ENCODE measurements at places on chromosomes 13 and 19.

- DNase-seq = no peak
Observed at GRCh38 chr19:4507150-4507452, 11.2 kb downstream of the PLIN4 start.

DNA sequence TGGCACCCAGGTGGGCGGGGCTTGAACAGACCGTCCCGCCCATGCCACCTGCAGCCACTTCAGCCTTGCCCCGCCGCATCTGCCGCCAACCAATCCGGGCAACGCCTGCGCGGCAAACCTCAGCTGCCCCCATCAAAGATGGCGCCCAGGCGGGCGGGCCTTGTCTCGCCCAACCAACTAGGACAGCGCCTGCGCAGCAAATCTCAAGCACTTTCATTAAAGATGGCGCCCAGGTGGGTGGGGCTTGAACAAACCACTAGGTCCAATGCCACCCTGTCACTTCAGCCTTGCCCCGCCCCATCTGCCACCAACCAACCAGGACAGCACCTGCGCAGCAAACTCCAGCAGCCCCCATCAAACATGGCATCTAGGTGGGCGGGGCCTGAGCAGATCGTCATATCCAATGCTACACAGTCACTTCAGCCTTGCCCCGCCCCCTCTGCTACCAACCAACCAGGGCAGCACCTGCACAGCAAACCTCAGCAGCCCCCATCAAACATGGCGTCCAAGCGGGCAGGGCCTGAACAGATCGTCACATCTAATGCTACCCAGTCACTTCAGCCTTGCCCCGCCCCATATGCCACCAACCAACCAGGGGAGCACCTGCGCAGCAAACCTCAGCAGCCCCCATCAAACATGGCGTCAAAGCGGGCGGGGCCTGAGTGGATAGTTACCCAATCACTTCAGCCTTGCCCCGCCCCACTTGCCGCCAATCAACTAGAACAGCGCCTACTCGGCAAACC lies 1.4 kb downstream of the PEG3 start:
- no peak for DNase-seq

DNA sequence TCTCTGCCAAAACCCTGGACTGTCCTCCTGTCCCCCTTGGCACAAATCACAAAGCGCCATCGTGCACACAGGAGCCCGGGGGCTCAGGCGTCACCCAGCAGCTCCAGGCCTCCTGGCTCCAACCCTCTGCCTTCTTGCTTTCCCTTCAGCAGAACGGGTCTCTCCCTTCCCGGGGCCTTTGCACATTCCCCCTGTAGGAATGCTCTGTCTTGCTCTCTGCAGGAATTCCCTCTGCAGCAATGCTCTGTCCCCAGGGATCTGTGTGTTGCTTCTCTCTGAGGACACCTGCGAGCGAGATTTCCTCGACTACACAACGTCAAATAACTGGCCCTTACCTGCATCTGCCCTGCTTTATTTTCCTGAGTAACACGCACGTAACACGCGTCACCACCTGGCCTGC lies 13.3 kb upstream of the RASA3 start:
- DNase-seq = no peak

DNA sequence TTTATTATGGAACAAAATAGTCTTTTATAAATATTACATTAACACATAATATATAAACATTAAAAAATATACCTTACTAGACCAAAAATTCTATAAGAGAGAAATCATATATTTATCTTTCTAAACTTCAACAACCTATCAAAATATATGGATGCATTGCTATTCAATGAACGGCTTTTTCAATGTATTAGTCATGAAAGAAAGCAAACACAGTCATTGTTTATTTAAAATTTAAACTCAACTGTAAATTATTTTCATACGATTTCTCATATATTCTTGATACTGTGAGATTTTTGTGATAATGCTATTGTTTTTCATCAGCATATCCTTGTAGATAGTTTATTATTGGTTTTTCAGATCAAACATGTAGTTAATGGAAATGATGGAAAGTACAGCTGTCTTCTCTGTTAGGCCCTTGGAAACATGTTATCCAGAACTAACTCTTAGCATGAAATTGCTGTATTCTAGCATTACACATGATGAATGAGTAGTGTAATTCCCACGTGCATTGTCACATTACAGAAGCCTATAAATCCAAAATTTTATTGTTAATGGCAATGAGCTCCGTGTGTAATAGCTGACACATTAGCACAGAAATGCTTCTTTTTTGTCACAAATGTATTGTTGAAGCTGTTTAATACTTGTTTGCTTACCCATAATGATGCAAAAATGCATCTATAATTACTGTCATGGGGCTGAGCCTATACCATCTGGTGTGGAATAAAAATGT lies 1639.9 kb downstream of the SLITRK5 start:
- DNase-seq = no peak

DNA sequence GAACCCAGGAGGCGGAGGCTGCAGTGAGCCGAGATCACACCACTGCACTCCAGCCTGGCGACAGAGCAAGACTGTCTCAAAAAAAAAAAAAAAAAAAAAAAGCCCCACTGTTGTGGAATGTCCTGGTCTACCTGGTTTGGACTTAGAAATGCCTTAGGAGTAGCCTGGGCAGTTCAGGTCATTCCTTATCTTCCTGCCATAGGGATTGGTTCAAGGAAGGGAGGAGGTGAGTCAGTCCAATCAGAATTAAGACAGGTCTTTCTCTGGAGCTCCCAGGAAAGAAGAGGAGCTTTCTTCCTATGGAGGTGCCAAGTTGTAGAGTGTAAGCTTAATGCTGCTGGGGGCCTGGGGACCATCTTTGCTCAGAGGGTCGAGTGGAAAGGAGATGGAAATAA lies 44.8 kb downstream of the SIPA1L3 start:
- no peak for DNase-seq

DNA sequence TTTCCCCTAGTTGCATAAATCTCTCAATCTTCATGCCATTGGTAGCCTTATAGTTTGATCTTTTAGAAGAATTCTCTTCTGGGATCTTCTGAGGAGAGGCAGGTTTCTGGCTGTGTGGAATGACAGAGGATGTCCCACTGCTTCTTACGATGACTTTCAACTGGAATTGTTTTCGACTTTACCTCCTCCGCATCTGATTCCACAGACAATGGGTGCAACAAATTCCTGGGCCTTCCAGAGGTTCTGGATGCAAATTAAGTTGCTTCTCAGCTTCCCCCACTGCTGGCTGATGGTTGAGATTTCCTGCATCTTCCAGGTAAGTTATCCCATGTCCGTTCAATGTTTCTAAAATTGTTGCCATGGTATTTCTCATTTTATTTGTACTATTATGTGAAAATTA lies 142.3 kb upstream of the TSC22D1 start:
- DNase-seq = no peak

- DNase-seq = no peak
Observed at GRCh38 chr13:100976993-100977392, 302.4 kb upstream of the TMTC4 start.

DNA sequence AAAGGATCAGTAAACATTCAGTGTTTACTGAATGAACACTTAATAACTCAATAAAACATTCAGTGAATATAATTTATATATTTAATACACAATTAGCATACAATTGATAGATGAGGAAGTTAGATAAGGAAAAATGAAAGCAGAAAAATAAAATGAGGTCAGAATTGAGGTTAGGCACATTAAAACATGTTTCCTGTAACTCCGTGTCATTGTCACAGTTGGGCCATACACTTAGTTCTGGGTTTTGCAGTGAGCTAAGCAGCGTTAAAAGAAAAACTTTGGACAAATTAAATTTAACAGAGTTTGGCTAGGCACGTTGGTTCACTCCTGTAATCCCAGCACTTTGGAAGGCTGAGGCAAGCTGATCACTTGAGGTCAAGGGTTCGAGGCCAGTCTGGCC lies 71.4 kb downstream of the MIPEP start:
- DNase-seq = no peak

GRCh38 chr19:12801466-12802266 lies at the start of the genes PRDX2 and THSD8:
PRDX2 (minus strand) TSS chr19:12801800; CDS start chr19:12801261, 539 bp downstream.
THSD8 (plus strand) TSS chr19:12802069; CDS start chr19:12802072, 3 bp downstream.
- DNase-seq = peak; percentile 66

- no peak for DNase-seq
Observed at GRCh38 chr13:29362849-29363604, 232.5 kb downstream of the SLC7A1 start.

DNA sequence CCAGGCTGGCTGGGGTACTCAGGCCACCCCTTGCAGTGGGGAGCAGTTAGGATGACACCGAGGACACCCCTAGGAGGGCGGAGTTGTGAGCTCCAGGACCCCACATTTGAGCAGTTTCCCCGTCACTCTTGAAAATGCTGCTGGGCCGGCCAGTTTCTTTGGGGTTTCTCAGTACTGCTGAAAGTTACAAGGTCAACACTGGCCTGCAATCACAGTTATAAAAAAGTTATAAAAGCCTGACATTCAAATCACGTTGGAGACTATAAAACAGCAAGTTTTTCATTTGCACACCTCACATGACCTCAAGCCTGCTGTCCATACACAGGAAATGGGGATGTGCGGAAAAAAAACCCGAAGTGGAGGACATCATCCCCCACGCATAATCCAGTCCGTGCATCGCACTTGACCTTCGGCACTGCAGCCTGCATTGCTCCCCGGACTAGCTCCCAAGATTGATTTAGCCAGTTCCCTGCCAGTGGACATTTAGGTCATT lies 27.0 kb downstream of the DNM2 start:
- DNase-seq = no peak

GRCh38 chr13:87878706-87879105 lies 207.5 kb downstream of the SLITRK5 start:
- DNase-seq = no peak

GRCh38 chr13:38908574-38908973 lies 82.1 kb downstream of the STOML3 start:
- DNase-seq = no peak

- no peak for DNase-seq
Observed at GRCh38 chr13:70023516-70023915, 84.1 kb upstream of the ATXN8OS start.

GRCh38 chr19:2770055-2771013 lies 12.7 kb downstream of the SGTA start:
- no peak for DNase-seq

All from stimulated activated CD4-positive, alpha-beta T cell treated with anti-CD3 and anti-CD28 coated beads, Interleukin-15, amount 100 ng/mL, for 1 hour (primary cell).